ENCODE measurements at places on chromosomes 1 and 21.
A peak's percentile ranks its signal among the peaks of the same experiment; 100 is the strongest.

DNA sequence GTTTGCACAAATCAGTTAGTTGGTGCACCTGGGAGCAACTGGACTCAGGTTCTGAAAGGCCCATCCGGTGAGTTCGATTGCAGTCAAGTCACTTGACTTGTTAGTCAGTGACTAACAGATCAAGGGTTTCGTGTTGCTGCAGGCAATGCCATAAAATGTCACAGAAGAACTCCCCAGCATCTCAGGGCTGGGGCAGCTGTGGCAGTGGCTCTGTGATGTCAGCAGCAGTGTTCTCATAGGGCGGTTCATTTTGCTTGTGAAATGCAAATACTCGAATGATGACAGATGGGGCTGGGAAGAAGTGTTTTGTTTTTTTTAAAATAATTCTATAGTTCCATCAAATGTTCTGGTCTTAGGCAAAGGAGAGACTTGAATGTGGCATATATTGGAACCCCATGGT, 287.8 kb downstream of the LMX1A start:
- DNase-seq: no peak

DNA sequence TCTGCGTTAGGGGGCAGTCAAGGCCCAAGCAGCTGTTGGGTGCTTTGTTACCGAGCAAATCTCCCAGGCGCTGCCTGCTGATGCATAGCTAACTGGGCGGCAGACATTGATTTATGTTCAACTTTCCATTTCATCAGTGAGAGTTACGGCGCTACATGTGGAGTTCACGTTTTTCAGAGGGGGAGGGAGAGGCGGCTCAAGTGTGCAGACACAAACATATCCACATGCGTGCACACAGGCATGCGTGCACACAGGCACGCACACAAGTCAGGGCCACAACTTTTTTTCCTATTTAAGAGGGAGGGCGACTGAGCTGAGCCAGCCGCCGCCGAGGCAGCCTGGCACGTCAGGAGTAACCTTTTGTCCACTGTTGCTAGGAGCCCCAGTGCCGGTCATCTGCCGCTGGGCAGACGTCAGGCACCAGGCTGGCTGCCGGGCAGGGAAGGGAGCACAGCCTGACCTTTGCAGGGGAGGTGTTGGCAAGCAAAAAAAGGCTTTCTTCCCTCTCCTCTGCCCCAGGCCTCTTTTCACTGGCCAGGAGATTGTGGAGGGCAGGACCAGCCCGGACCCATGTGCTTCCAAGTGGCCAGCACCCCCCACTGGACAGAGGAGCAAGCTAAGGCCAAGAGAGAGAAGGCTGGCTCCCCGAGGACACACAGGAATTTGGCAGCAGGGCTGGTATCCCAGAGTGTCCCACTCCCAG, 73.3 kb downstream of the MRPL37 start:
- no peak for DNase-seq

DNA sequence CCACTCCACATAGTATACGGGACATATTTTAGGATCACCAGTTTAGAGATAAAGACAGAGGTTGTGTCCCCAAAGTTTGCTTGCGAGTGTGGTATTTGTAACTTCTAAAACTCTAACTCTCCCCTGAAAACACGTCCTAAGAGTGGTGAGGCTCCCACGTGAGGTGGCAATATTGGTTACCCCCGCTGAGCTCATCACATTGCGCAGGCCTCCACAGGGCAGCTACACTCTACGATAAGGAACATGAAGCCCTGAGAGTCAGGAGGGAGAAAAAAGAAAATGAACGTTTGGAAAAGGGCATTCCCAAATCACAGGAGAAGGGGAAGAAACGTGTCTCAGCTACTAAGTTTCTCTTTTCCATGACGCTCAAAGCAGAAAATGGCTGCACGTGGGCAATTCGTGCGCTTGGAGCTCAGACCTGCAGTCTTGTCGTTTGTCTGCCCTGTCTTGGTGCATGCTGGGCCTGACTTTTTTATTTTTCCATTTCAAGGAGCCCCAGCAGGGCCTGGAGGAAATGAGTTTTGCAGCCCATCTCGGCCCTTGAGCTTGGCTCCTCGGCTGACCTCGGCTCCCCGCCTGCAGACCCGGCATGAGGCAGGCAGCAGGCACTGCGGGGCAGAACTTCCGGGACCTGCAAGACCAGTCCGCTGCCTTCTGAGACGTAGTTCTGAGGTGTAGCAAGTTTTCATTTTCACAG, 25.7 kb downstream of the ERG start:
- DNase-seq: no peak

GRCh38 chr1:196030455-196030854, 577.8 kb downstream of the KCNT2 start:
- DNase-seq: no peak

DNA sequence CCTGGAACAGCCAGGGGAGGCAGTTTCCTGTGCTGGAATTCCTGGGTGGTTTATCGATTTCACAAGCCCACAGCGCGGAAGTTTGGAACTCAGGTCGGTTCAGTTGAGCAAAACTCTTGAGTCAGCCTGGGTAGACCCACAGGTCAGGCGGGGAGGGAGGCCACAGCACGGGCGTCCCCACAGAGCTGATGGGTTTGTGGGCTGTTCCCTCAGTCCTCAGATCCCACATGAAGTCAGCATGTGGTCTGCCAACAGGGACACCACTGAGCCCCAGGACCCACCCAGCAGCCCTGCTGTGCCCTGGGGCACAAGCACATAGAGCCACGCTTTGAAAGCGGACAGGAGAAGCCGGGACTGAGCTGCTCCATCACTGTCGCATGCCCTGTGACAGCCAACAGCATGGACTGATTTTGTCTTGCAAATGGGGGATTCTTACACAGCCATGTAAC, 17.4 kb downstream of the BMP8A start:
- no peak for DNase-seq

- no peak for DNase-seq
These were observed 32.0 kb downstream of the CLCA1 start for GRCh38 chr1:86500714-86501113.

DNA sequence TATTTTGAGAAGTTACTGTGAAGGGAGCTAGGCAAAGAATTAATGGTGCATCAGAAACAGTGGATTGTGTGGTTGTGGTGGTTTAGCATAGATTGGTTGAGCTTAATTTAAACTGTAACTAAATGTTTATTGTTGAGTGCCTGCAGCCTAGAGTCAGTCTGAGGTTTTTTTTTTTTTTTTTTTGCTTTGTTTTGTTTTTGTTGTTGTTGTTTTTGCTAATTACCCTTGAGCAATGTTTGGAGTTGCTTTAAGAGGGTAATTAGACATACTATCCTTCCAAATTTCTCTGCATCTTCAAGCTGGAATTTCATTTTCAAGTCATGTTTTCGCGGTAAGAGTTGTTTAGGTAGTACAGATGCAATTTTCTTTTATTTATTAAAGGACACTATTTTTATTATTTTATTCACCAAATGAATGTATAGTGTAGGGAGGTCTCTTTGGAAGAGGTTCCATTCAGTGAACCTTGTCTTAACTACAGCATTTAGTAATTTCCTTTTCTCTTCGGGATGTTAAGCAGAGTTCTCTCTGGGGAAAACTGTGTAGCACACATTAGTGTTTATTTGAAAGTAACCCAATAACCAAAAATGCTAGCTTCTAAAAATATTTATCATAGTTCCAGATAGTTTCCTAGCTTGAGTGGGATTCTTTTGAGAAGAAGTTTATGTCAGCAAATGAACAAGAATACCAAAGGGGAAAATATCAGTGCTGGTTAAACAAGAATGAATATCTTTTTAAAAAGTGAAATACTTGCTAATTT, 82.3 kb downstream of the CLIC4 start:
- DNase-seq: no peak

GRCh38 chr1:74629283-74629682, 44.3 kb downstream of the ERICH3 start:
- DNase-seq: no peak

- DNase-seq: no peak
These were observed 119.0 kb upstream of the UBE2U start for GRCh38 chr1:64084451-64084850.

GRCh38 chr1:156627313-156627880, 8.2 kb downstream of the HAPLN2 start:
- no peak for DNase-seq

GRCh38 chr1:39524591-39525365, 33.3 kb downstream of the BMP8A start:
- no peak for DNase-seq

DNA sequence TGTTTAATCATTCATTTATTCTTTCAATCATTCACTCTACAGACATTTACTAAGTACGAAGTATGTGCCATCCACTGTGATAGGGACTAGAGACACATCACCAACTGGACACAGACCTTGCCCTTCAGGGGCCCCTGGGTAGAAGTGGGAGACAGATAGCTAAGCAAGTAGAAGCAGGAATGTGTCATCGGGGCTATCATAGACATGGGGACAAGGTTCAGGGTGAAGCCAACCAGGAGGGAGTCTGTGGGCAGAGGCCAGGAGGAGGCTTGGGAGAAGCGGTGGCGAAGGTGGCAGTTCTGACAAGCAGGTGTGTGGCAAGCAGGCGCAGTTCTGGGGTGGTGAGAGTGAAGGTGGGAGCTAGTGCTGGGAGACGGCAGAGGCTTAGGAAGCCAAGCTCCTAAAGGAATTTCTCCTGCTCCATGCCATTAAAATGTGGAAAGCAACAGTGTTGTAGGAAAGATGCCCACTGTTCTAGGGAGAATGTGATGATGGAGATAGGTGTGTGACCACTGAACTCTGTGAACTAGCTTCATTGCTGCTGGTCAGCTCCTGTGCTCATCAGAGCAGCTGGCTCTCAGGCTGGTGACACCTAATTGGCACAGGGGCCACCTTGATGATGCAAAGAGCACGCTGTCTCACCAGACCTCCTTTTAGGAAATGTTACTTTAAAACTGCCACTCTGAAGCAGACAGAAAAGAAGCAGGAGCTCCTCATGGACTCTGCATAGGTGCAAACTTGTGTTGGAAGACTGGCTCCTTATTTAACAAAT, 79.7 kb upstream of the LPGAT1 start:
- DNase-seq: no peak

DNA sequence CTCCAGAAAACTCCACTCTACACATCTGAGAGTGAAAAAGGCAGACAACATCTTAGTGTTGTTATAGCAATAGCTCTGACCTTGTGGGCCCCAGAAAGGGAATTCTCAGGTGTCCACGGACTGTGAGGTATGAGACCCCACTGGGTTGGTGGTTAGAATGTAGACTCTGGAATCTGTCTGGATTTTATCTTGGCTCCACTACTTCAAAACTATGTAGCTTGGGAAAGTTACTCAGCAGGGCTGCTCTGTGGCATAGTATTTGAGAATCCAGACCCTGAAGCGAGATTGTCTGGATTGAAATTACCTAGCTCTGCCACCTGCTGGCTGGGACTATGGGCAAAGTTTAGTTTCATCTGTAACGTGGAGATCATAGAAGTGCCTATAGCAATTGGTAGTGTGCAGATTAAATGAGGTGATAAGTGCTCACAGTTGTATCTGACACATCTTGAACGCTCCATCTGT, 25.8 kb downstream of the PRDM2 start:
- DNase-seq: peak; percentile 44
